ENCODE measurements at places on chromosomes 6 and 20. TPM values are rescaled to one million over a fixed set of nuclear protein-coding genes. Genes with fewer than 3 reads are reported as not detected.

SNAP25 gene
- total RNA-seq, result not detected

SSTR4 gene
- total RNA-seq, result not detected

RUNX2 gene
- total RNA-seq, result 0.91 TPM

RHAG gene
- total RNA-seq, result not detected

TBC1D22B gene
- 5.9 TPM for total RNA-seq

PRKN gene
- total RNA-seq, result 6.5 TPM

Data from articular chondrocyte of knee joint (primary cell).